HFFc6 (cell line): ENCODE measurements at places on chromosomes 3 and 15. TPM values are rescaled to one million over a fixed set of nuclear protein-coding genes. Genes with fewer than 3 reads are reported as not detected.
A peak's percentile ranks its signal among the peaks of the same experiment; 100 is the strongest.

DNA sequence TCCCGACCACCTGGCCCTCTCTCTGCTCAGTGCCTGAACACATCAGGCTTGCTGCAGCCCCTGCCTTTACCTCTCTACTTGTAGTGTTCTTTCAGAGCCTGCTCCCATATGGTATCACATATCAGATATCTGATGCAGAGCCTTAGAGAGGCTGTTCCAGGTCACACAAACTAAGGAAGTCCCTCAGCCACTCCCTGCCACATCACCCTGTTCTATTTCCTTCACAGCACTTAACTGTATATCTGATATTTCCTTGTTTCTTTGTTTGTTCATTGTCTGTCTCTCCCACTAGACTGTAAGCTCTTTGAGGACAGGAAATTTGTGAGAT is 976 bp upstream of the ALDH1L1 start:
- no peak overlapping the region; the same call in 1 of the 2 replicates for H3K4me3 ChIP-seq
- H3K27ac ChIP-seq, result no peak overlapping the region
- DNase-seq, result no peak
- no peaks in the 10 kb centered on the region for H3K36me3 ChIP-seq
- peaks cover 9% of the 10 kb centered on the region; the same call in 1 of the 2 replicates for H3K4me1 ChIP-seq
- peaks cover 31% of the 10 kb centered on the region for H3K27me3 ChIP-seq

GRCh38 chr15:48038221-48038620 is 82.6 kb upstream of the SLC24A5 start:
- H3K4me1 ChIP-seq, result no peaks in the 10 kb centered on the region
- no peak overlapping the region for H3K27ac ChIP-seq
- H3K4me3 ChIP-seq, result no peak overlapping the region

DNA sequence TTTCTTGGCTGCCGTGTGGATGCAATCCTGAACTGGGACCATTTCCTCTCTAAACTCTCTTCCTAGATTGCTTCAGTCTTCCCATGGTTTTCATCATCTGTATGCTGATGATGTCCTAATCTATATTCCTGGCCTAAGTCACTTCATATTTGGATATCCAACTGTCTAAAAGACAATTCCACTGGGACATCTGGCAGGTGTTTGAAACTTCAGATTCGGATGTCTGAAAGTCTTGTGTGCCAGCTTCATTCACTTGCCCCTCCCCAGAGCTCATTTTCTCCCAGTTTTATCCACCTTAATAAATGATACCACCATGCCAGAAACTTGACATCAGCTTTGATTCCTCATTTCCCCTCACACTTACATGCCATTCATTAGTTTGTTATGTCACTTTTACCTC is 134.9 kb upstream of the PTX3 start:
- no peak for DNase-seq
- H3K4me1 ChIP-seq, result no peaks in the 10 kb centered on the region
- no peak overlapping the region for H3K27ac ChIP-seq
- no peak overlapping the region for H3K4me3 ChIP-seq

DNA sequence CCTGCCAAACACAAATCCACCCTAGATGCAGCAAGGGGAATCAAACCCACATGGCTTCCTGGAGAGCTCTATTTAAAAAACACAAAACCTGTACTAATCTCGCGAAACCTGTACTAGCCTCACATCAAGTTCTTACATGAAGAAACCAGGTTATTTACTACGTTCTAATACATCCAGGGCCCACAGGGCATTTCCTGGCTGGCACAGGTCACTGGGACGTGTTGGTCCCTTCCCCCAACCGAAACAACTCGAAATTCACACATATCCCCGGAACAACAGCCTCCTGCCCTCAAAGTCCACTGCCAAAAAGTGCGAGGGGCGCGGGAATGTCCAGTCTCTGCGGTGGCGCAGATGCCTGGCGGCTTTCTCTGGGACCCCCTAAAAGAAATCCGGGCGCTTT is 955 bp downstream of the CDCP1 start:
- peak overlapping the region; percentile 78 for H3K4me3 ChIP-seq
- H3K27ac ChIP-seq, result no peak overlapping the region; the same call in 1 of the 2 replicates
- DNase-seq, result no peak
- no peaks in the 10 kb centered on the region; the same call in 1 of the 2 replicates for H3K36me3 ChIP-seq
- peaks cover 24% of the 10 kb centered on the region for H3K4me1 ChIP-seq

DNA sequence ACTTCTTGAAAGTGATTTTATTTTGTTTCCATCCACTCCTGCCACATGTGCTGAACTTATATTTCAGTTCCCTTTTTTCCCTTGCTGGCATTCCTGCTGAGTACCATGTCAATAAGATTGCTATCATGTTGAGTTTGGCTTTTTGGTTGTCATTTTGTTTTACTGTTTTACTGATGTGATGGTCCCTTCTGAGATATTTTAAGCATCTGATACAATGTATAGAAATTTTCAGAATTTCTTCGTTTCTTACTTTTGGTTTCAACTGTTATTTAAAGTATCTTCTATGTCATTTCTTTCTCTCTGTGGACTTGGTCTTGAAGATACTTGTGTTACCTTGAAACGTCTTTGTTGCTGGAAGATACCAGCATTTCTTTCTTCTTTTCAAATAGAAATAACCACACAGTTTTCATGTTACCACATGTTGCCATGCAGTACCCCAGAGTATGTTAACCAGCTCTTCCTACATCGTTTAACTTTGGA is 14.1 kb downstream of the SIDT1 start:
- H3K4me1 ChIP-seq, result no peaks in the 10 kb centered on the region
- no peak overlapping the region for H3K27ac ChIP-seq
- no peaks in the 10 kb centered on the region for H3K36me3 ChIP-seq
- H3K27me3 ChIP-seq, result peaks cover 14% of the 10 kb centered on the region
- no peak for DNase-seq
- no peak overlapping the region for H3K4me3 ChIP-seq

Gene KLHL40
- not detected in 3 replicates for total RNA-seq

DNA sequence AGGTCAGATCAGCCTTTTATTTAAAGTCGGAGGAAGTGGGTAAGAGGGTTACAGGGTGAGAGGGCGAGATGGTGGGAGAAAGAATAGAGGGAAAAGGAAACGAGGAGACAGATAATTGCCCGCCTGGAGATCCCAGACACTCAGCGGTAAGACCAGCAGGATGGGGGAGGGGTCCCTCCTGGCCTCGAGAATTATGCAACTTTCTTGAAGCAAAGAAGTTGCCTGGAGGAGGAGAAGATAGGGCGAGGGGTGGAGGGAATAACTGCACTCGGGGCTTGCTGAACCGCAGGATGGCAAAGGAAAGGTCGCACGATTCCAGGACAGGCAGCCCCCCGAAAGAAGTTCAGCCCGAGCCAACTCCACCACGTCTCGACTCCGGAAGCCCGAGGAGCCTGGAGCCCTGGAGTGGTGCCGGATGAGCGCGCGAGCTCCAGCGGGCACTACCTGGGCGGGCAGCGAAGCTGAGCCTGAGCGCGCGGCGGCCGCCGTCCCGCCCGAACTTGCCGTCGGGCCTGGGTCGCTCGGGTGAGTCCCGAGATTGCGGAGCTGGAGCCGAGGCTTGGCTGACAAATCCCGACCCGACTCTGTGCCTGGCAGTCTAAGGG is 402 bp downstream of the WWTR1 start:
- H3K4me3 ChIP-seq, result peak overlapping the region; percentile 96
- peaks cover 29% of the 10 kb centered on the region for H3K36me3 ChIP-seq
- peak; percentile 28 for DNase-seq
- H3K27ac ChIP-seq, result peak overlapping the region; percentile 90
- H3K27me3 ChIP-seq, result no peaks in the 10 kb centered on the region; the same call in 1 of the 2 replicates

Gene DAZL
- total RNA-seq, result not detected in 3 replicates
